LHCN-M2 (cell line): ENCODE measurements at places on chromosomes 7 and 10. TPM values are rescaled to one million over a fixed set of nuclear protein-coding genes. Genes with fewer than 3 reads are reported as not detected.
A peak's percentile ranks its signal among the peaks of the same experiment; 100 is the strongest.

Gene CCL24
- total RNA-seq: not detected in 2 replicates

Gene NEBL
- 0.11 and 0.13 TPM in 2 replicates for total RNA-seq

Gene TMEM213
- not detected in 2 replicates for total RNA-seq

Gene SRGN
- 409 and 438 TPM in 2 replicates for total RNA-seq

Gene PPP1R17
- total RNA-seq: 0.06 TPM in 1 of 2 replicates, not detected in the other

Gene GIMAP7
- not detected in 2 replicates for total RNA-seq

Gene PTPRE
- 5.2 and 6.8 TPM in 2 replicates for total RNA-seq

Gene SH2D4B
- not detected in 2 replicates for total RNA-seq

- peak; percentile 79 for DNase-seq
Observed at GRCh38 chr7:82164813-82165212, 278.8 kb downstream of the CACNA2D1 start.

DNA sequence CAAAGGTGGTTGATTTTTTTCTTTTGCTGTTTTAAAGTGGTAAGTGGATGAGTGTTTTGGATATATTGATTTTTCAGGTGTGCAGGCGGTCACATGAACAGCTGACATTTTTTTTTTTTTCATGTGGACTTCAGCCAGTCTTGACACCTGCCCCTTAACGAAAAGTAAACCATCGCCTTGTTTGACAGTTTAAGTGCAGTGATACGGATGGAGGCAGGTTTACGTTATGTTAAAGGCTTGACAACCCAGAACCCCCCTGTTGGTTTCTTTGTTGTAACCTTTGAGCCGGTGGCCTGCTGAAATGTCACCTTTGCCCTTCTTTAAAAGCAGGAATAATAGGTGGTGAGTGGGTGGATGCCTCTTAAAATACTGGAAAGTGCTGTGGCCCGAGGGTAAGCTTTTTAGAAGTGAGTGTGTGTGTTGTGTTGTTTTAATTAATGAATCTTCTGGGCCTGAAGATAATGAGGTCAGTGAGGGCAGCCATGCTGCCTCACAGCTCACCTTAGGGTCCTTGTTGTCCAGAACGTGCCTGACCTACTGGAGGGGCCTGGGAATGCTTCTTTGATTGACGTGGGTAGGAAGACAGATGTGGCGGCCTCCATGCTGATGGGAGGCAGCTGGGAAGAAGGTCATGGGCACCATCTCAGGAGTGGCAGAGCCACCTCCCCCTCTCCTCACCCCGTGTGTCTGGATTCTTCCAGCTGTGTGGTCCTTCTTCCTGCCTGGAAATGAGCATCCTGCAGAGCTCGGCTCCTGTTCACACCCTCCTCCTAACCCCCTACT is 69.8 kb downstream of the TCF7L2 start:
- DNase-seq: no peak

DNA sequence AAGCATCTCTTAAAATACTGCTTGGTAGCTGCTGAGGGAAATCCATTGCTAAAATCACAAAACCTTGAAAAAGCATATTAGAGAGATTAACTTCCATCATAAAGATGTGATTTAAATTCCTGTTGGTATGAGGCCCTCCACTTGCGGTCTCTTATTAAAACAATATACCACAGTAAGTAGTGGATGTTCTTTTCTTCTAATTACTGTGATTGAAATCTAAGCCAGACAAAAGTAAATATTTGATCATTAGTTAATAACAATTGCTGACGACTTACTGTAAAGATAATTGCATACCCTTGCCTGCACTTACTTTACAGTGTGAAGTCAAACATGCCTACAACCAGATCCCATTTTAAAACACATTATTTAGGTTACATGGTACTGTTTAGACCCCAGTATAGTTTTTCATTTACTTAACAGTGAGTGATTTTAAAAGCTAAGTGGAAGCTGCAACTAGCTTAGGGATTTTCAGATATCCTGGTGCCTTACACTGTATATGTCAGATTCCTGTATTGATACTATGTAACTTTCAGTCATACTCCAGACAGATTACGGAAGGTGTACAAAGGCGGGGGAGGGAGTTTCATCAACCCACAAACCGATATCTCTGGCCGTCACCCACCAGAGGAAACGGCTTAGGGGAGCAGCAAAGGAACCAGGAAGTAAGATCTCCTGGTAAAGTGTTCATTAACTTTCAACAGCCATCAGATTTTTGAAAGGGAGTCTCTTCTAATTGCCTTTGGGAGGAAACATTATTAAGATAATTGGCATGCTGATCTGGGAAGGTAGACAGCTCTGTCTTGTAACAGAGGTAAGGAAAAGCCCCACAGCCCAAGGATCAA is 986 bp downstream of the NRP1 start:
- no peak for DNase-seq

GRCh38 chr7:45985902-45986301 is 64.8 kb upstream of the IGFBP3 start:
- peak; percentile 64 for DNase-seq

DNA sequence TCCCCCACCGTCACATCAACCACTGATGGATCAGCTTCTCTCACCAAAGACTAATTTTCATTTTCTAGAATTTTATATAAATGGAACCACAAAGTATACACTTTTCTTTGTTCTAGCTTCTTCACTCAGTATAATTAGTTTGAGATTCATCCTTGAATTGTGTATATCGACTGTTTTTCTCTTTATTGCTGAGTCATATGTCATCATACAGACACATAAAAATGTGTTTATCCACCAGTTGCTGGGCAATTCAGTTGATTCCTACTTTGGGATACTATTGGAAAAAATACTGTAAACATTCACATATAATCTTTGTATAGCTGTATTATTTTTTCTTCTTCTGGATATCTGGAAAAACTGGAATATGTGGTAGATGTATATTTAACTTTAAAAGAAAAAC is 26.6 kb downstream of the PDK4 start:
- peak; percentile 23 for DNase-seq

- no peak for DNase-seq
Observed at GRCh38 chr10:117667831-117668230, 125.3 kb downstream of the EMX2 start.

GRCh38 chr10:63561341-63561740 is 40.1 kb downstream of the REEP3 start:
- no peak for DNase-seq
